Prostate gland (tissue), 2 donors: ENCODE measurements at places on chromosomes 12 and 14. TPM values are rescaled to one million over a fixed set of nuclear protein-coding genes. Genes with fewer than 3 reads are reported as not detected.

DNA sequence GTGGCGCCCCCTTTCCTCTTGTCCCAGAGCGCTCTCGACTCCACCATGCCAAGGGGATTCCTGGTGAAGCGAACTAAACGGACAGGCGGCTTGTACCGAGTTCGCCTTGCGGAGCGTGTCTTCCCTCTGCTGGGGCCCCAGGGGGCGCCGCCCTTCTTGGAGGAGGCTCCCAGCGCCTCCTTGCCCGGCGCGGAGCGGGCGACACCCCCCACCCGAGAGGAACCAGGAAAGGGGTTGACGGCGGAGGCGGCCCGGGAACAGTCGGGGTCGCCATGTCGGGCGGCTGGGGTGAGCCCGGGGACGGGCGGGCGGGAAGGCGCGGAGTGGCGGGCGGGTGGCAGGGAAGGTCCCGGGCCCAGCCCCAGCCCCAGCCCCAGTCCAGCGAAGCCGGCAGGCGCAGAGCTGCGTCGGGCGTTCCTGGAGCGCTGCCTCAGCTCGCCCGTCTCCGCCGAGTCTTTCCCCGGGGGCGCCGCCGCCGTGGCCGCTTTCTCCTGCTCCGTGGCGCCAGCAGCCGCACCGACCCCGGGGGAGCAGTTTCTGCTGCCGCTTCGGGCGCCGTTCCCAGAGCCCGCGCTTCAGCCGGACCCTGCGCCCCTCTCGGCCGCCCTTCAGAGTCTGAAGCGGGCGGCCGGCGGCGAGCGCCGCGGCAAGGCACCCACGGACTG lies 376 bp downstream of the INSM2 start:
- no peak for DNase-seq

DNA sequence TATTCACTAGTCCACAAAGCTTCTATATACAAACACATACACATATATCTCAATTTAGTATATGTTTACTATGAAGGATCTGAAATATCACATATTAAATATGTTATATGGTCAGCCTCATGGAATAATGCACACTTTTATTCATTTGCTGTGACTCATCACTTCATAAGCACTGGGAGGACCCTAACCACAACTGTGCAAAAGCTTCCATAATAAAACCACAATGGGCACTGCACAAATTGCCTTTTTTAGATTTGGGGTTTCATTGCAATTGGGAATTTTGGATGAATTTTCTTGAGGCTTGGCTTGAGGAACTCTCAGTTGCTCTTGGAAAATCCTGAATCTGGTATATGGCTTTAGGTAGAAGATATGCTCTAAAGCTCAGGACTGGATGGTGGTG lies 399.4 kb downstream of the C12orf75 start:
- no peak for DNase-seq

DNA sequence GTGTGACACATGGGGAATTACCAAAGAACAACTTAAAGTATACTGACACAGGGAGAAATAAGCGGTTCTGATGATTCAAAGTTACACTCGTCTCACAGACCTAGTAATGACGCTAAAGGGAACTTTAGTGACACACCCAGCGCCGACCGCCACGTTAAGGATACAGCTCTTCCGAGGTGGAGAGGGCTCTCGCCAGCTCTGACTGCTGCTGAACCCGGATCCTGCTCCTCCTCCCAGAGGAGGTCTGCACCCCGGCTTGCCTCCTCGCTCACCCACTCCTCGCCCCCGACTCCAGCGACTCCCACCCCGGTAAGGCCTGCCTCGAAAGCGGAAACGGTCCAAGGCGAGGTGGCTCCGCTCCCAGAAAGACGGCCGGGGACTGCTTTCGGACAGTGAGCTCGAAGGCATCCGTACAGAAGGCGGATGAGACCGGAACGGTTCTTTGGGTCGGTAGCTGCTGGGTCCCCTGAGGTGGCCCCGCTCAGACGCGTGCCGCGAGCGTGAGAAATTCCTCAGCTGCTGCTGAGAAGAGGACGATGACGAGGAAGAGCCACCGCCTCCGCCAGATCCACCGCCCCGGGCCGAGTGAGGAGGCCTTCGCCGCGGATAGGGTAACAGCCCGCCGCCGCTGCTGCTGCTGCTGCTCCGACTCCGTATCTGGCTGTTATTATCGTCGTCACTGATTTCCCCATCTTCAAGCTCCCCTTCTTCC lies 643 bp downstream of the ZFC3H1 start:
- peak; percentile 39 for DNase-seq

Gene TCHP
- total RNA-seq, result 18.9 TPM

Gene RNF10
- 95.3 TPM for total RNA-seq
